Endodermal cell (in vitro differentiated cells): ENCODE measurements at places on chromosomes 1 and 21.

- peak; percentile 66 for DNase-seq
Measured at GRCh38 chr1:180268556-180269075, 38.6 kb downstream of the LHX4 start.

- DNase-seq: no peak
Measured at GRCh38 chr1:157766792-157767191, 10.1 kb downstream of the FCRL2 start.

DNA sequence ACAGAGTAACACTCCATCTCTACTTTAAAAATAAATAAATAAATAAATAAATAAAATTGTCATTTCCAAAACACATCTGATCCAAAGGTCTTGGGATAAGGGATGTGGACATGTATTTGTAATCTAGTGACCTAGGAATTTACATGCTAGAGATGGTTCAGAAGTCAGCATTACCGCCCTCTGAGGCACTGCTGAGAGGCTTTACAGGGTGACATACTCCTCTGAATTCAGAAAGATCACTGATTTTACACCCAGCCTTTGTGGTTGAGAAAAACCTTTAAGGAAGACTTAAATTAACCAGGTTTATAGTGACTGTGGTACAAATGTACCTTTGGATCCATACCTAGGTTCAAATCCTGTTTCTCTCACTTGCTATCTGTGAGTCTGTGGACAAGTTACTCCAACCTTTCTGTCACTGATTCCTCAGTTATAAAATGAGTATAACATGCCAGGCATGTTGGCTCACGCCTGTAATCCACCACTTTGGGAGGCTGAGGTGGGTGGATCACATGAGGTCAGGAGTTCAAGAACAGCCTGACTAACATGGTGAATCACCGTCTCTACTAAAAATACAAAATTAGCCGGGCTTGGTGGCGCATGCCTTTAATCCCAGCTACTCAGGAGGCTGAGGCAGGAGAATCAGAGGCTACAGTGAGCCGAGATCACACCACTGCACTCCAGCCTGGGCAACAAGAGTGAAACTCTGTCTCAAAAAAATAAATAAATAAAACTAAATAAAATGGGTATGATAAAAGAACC, 20.1 kb downstream of the OSBPL9 start:
- DNase-seq: no peak

DNA sequence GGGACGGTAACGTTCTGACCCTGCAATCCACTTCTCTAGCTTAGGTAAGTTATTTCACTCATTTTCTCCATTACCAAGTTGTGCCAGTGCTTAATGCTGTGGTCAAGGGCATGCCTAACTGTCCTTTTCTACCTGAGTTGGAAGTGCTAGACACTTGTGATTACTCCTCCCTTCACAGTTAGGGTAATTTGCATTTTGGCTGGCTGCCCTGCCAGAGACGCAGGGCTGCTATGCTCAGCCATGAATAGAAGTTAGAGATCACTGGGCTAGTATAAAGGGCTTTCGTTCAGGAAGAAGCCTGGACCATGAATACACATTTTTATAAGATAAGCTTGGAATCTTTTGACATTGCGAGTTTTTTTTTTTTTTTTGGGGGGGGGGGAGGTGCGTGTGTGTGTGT, 633.2 kb upstream of the NEGR1 start:
- DNase-seq: peak; percentile 72

DNA sequence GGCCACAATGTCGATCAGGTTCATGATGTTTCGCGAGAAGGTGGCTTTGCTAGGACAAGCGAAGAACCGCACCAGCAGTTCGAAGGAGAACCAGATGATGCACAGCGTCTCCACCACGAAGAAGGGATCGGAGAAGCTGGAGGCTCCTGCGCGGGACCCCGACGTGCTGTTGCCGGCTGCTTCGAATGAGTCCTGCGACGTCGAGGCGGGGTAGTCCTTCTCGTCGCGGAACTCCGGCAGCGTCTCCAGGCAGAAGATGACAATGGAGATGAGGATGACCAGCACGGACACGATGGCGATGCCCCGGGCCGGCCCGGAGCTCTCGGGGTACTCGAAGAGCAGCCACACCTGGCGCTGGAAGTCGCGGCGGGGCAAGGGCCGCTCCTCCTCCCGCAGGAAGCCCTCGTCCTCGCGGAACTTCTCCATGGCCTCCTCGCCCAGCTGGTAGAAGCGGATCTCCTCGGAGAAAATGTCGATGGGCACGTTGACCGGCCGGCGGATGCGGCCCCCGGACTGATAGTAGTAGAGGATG, 869 bp downstream of the KCNA3 start:
- no peak for DNase-seq

DNA sequence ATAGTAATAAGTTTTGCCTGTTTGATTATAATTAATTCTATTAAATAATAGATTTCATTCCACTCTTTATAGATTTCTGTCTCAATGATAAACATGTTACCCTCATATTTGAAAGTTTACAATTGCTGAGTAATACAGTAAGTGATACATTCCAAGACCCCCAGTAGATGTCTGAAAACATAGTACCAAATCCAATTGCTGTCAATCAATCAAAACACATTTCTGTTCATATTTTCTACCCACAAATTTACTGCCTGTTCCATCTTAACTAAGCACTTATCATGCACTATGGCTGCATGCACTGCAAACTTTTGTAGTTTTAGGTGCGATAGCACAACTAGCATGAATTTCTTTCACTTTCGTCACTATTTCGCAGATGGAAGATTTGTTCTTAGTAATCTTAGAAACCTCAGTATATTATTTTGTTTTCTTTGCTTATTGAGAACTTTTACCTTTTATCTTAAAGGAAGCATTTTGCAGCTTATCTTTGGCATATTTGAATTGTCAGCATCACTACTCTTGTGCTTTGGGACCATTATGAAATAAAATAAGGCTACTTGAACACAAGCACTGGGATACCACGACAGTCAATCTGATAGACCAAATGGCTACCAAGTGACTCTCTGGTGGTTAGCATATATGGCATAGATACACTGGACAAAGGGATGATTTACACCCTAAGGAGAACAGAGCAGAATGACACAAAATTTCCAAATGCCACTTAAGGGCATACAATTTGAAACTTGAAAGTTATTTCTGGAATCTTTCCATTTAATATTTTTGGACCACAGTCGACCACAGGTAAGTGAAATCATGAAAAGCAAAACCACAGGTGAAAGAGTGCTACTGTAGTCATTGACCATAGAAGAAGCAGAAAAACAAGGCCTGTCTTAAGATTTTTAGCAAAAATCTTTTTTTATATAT, 67.6 kb downstream of the RGS13 start:
- DNase-seq: no peak

GRCh38 chr1:222335586-222335985, 212.3 kb downstream of the HHIPL2 start:
- no peak for DNase-seq
